ENCODE measurements at places on chromosomes 16 and 17.

- DNase-seq = no peak
Observed at GRCh38 chr17:44760474-44761308, 1.9 kb downstream of the ADAM11 start.

- no peak for DNase-seq
Observed at GRCh38 chr17:27345141-27345904, 51.4 kb downstream of the WSB1 start.

GRCh38 chr17:28950017-28950751 is 1.1 kb downstream of the PHF12 start:
- peak; percentile 65 for DNase-seq

DNA sequence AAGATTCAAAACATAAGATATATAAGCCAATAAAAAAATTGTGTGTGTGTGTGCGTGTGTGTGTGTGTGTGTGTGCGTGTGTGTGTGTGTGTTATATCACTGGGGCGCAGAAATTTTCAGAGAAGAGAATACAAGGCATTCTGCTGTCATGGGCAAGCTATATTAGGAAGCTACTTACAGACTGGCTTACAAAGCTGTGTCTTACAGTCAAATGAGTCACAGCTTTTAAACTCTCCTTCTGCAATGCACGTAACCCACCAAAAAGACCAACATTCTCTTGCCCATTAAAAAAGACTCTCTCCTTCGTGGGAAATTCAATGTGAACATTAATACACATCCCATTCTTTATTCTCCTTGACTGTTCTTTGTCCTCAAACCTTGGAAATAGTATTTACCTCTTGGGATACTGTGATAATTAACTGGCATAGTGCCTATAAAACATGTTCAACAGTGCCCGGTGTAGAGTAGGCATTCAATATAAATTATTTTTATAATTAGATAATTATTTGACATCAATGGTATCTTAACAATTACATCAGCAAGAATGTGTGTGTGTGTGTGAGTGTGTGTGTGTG is 860.4 kb upstream of the SOX9 start:
- no peak for DNase-seq

- no peak for DNase-seq
Observed at GRCh38 chr17:77364381-77364911, 223.7 kb downstream of the SEC14L1 start.

DNA sequence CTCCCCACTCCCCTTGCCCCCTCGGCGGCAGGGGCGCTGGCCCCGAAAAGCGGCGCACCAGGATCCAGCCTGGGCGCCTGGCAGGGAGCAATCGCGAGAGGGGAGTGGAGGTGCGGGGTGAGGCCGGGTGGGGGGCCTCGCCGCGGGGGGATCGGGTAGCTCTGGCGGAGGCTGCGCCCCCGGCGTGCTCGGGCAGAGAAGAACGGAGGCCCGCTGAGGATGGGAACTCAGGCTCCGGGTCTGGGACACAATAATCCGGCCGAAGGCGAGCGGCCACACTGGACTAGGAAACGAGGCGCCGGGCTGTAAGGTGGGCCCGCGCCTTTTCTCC is 721 bp upstream of the PCGF2 start:
- no peak for DNase-seq

DNA sequence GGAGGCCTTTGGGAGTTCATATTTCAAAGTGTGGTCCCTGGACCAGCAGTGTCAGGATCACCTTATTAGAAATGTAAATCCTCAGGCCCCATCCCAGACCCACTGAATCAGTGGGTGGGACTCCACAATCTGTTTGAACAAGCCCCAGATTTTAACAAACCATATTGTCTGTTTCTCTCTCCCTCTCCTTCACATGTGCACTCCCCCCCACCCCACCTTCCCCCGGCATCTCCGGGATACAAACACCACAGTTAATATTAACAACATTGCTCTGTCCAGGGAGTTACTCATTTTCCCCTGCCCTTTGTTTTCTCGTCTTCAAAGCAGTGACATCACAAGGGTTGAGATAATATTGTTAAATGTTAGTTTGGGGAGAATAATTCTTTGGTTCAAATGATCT is 127.3 kb downstream of the KATNIP start:
- no peak for DNase-seq

- no peak for DNase-seq
Observed at GRCh38 chr17:56142781-56143180, 10.5 kb upstream of the ANKFN1 start.

- DNase-seq = no peak
Observed at GRCh38 chr17:57954397-57955182, 622 bp downstream of the CUEDC1 start.

DNA sequence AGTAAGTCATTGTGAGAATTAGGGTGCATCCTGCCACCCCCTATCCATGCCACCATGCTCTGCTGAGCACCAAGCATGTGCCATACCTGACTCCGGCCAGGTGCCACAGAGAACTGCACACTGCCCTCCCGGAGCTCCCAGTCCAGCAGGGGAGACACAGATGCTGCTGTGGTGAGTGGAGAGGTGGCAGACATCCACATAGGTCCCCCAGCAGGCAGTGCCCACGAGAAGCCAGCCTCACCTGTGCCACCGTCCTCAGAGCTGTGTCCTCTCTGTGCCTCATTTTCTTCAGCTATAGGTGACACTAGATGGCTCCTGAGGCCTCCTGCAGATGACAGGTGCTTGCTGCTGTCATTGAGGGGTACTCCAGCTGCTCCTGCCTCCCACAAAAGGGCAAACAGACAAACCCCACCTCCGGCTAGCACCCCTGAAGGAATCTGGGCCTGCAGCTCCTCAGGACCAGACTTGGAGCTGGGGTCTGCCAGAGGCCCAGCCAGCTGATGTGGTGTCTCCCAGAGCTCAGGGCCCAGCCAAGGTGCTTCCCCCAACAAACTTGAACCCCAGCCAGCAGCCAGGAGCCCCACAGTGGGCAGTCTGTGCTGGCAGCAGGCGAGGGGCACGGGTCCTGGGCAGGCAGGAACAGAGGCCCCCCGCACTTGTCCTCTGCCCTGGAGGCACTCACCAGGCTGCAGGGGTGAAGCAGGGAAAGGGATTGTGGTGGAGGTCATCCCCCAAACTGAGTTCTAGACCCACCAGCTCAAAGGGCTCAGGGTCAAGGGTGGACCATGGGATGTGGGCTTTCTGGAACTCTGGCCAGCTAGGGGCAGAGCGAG is 17.1 kb downstream of the FOXJ1 start:
- no peak for DNase-seq

- DNase-seq = no peak
Observed at GRCh38 chr16:657487-657886, 8.3 kb downstream of the WDR90 start.

DNA sequence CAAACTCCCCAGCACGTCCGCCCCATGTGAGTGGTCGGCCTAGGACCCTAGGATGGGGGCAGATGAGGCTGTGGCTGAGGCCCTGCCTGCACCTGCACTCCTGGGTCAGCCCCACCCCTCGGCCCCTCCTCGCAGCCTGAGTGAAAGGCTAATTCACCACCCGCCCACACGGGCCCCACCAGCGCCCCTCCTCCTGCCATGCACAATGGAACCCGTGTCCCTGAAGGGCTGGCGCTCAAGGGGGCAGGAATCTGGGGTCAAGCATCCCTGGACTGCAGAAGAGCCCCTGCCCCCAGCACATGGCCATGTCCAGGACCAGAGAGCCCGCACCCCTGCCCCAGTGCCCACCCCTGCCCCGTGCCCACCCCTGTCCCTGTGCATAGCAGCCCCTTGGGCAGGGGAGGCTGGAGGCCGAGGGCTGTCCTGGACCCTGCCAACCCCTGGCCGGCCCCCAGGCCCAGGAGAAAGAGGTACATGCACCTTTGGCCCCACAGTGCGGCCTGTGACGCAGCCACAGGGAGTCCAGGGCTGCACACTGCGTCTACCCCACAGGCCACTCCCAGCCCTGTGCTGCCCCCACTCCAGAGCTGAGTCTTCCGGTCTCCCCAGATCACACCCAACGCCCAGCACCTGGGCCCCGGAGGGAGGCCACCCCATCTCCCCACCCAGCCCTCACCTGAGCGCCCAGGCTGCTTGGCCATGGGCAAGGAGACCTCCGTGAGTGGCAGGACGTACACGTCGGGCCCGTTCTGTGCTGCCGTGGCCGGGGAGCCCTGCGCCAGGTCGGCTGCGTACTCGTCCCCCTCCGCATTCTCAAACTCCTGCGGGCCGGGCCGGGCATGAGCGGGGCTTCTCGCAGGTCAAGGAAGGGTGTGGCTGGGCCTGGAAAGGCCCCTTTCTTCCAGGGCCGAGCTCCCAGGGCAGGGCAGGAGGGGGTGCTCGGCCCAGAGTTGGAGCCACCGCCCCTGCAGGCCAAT is 34.6 kb upstream of the PVALEF start:
- no peak for DNase-seq

GRCh38 chr16:26569793-26570192 is 496.9 kb upstream of the C16orf82 start:
- DNase-seq = no peak

DNA sequence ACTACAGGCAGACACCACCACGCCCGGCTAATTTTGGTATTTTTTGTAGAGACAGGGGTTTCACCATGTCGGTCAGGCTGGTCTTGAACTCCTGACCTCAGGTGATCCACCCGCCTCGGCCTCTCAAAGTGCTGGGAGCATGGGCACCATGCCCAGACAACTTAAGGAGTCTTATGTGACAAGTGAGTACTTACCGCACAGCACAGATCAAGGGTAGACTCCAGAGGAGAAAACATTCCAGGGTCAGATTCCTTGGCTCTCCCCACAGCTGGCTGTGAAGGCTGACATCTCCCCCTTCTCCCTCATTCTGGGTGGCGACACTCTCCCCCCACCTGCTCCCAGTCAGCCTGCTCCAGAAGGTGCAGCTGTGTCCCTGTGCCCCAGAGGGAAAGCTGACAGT is 10.6 kb downstream of the ZSCAN10 start:
- DNase-seq = no peak

DNA sequence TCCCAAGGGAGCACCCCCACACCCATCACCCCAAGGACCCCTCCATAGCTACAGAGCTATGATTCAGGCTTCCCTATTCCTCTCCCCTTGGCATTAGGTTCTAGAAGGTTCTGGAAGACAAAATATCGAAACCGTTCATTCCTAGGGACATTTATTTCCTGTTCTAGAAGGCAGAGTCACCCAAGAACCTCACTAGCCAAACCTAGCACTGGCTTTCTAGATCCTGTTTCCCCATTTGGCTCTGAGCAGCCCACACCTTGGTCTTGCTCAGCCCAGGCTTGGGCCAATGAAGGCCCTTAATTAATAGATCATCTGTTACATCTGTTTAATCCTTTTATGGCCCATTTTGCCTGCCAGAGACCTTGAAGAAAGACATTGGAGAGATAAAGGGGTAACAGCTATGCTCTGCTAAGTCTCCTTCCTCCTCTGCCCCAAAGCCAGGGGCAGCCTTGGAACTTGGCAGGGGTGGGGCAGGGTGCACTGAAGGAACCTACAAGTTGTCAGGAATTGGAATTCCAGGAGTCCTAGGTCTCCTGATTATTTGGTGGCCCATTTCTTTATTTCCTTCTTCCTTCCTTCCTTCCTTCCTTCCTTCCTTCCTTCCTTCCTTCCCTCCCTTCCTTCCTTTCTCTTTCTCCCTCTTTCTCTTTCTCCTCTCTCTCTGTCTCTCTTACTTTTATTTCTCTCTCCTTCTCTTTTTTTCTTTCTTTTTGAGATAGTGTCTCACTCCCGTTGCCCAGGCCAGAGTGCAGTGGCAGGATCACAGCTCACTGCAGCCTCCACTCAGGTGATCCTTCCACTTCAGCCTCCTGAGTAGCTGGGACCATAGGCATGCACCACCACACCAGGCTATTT is 8.7 kb upstream of the FZD2 start:
- no peak for DNase-seq

GRCh38 chr17:28536532-28537218 is 15.7 kb downstream of the UNC119 start:
- no peak for DNase-seq

DNA sequence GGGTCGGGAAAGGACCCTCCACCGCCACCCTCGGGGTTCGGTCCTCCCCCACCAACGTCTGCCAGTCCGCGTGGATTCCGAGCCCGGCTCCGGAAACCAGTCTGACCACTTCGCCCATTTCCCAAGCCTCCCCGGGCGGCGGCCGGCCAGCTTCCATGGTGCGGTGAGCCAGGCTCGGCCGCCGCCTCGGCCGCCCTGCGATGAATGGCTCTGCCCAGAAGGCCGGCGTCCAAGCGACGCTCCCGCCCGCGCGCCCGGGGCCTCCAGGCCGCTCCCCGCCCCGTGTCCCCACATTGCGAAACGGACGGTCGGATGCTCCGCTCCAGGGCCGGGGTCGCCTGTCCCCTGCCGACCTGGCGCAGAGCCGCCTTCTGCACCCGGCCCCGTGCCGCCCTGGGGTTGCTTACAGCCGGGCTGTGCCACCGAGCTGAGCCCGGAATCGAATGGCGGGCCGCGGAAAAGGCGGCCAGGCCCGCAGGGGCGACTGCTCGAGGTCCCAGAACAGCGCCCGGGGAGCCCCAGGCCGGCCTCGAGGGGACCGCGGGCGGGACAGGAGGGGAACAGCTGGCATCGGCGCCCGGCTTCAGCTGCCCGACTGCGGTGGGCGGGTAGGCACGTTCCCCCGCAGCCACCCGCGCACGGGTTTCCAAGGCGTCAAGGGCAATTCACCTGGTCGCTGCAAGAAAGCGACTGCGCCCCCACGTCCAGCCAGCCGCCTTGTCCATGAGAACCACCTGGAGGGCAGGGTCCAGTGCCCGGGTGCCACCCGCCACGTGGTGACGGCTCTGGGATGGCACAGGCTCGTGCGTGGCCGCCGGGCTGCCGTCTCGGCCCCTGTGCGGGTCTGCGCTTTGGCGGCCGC is 18.3 kb upstream of the CBX8 start:
- DNase-seq = no peak
